OCI-M1 (cell line): ENCODE measurements at places on chromosomes 1 and 21.

- no peak for DNase-seq
Measured at GRCh38 chr1:199735660-199736059, 291.9 kb upstream of the NR5A2 start.

DNA sequence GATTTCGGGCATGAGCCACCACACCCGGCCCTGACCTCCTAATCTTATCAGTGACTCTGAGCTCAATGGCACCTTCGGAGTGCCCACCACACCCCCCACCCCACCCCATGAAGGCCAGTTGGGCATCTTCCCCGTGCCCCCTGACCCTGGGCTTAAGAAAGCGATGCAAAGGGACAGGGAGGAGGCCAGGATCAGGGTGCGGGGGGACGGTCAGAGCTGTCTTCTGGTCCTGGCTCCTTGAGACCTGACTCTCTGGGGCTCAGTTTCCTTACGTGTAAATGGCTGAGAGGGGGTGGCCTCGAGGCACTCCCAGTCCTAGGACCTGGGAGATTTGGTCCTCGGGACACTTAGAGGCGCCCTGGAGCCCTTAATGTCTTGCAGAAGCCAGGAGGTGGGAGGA lies 103.9 kb upstream of the VAMP3 start:
- DNase-seq = no peak

GRCh38 chr1:85417017-85417416 lies 47.9 kb downstream of the DDAH1 start:
- no peak for DNase-seq

DNA sequence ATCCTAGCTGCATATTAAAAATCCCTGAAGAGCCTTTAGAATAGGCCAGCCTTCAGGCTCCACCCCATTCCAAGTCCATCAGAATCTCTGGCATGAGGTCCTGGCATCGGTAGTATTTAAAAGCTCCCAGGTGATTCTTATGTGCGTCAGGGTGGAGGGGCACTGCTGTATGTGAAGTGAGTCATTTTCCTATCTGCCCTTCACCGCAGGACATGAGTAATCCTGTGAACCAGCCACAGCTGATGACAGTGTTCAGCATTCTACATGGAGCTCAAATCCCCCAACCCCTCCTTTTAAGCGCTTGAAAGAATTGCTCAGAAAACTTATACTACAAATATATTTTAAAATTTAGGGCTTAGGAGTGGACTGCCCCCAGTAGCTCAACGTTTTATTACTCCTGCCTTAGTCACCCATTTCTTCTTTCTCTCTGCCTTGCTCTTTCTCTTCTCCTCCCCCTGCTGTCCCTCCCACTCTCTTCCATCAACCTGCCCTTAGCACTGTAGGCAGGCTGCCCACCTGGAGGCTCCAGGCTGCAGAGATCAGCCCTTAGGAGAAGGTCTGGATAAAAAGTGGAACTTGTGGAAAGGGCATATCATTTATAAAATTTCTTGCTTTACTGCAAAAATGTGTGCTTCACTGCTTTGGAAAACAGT lies 73.8 kb upstream of the ZNF281 start:
- peak; percentile 70 for DNase-seq

- peak; percentile 40 for DNase-seq
Measured at GRCh38 chr1:167878372-167879160, 35.4 kb downstream of the ADCY10 start.

- no peak for DNase-seq
Measured at GRCh38 chr1:112904831-112905261, 51.1 kb downstream of the SLC16A1 start.

- peak; percentile 62 for DNase-seq
Measured at GRCh38 chr1:219066631-219067349, 106.9 kb upstream of the LYPLAL1 start.

GRCh38 chr1:182702826-182703524 lies 18.6 kb upstream of the RGS8 start:
- DNase-seq = no peak
